BE2C (cell line): ENCODE measurements at places on chromosomes 7 and 10.

- DNase-seq: peak; percentile 96
Measured at GRCh38 chr10:71234970-71235685, 22.8 kb downstream of the UNC5B start.

- no peak for DNase-seq
Measured at GRCh38 chr7:22842383-22842941, 19.8 kb upstream of the TOMM7 start.

GRCh38 chr7:150988230-150989226 is 2.3 kb upstream of the NOS3 start:
- DNase-seq: peak; percentile 88

GRCh38 chr7:85972504-85973141 is 671.1 kb upstream of the GRM3 start:
- DNase-seq: peak; percentile 11
